ENCODE measurements at places on chromosomes 2 and 18. TPM values are rescaled to one million over a fixed set of nuclear protein-coding genes. Genes with fewer than 3 reads are reported as not detected.

DNA sequence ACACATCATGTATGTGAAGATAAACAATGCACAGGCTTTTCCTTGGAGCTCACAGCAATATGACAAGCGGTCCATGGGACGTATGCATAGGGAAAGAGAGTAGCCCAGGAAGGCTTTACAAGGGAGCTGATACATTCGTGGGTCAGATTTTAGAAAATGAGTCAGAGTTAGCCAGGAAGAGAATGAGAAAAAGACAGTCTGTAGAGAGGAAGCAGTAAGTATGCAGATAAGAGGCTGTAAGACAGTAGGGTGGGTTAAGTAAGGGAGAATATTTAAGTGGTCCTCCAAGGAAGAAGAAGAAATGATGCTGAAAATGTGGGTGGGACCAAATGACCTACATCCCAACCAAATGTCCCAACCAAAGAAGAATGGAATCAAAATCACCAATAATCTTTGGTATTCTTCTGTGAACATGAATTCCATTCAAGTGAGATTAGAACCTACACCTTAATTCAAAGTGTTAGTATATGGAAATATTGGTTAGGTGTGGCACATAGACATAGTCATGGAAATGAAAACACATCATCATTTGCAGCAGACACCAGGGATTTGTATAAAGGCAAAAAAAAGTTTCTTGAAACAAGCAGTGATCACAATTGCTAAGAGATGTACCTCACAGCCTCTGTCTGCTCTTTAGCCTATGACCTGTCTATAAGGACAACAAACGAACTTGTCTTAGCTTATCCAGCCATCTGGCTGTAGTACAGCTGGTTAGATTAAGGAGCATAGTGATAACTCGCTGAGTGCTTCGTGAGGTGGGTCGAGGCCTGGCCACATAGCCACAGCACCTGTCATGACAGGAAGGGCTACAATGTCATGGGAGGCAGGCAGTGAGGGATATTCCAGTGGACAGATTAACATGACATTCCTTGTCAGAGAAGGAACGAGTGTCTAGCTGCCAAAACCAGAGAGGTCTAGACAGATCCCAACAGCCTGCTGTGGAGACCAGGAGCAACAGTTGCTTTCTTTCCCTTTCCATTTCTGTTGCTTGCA, 133.6 kb downstream of the ALK start:
- no peak for DNase-seq

DNA sequence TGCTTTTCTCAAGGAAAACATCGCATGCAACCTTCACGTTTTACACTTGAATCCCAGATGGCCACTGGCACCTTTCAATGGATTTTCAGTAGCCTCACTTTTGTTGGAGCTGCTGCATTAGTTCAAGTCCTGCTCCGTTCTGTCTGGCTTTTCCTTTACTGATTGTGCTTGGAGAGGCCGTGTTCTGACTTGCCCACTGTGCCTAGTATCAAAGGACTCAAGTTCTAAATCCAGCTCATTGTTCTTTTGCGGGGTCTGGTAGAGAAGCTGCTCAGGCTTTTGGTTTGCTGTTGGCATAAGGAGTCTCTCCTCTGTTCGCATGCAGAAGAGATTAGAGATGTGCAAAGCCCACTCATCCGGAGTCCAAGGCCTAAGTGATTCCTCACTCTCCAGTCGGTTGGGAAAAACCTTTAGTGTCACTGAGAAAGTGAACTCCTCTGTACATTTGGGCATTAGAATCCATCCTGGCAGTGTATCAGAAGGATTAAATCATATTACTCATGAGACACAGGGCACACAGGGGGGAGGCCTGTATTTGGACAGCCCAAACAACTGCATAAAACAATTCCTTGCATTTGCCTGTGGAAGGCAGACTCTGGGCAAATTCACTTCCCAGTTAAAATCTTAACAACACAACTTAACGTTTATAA, 69.7 kb downstream of the NCK2 start:
- DNase-seq, result no peak

DNA sequence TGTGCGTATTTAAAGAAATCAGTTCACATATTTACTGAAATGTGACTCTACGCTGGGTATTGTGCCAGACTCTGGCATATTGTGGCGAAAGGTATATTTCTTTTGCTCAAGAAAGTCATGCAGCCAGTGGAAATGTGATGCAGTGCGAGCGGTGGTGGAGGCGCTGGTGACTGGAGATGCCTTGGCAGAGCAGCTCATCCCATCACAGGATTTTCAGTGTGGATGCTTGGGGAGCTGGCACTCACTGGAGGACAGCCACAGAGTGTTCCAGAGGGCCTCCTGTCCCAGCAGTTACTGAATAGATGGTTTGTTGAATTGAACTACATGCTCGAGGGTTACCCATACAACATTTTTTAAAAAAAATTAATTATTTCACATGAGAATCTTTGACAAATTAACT, 117.6 kb downstream of the ZNF407 start:
- DNase-seq, result no peak

The PSMA8 gene
- total RNA-seq, result 0.66 TPM

The TCF23 gene
- total RNA-seq, result 0.14 TPM

All from thymus (tissue), 14 donors.